ENCODE measurements at places on chromosomes 1 and 21. TPM values are rescaled to one million over a fixed set of nuclear protein-coding genes. Genes with fewer than 3 reads are reported as not detected.
A peak's percentile ranks its signal among the peaks of the same experiment; 100 is the strongest.

COA6 gene
- total RNA-seq = 67.7 TPM

- no peak for DNase-seq
Observed at GRCh38 chr1:46176211-46176865, at the start of gene P3R3URF. TSS of gene P3R3URF (minus strand) at chr1:46176488. CDS start at chr1:46176471, 17 bp downstream.

DNA sequence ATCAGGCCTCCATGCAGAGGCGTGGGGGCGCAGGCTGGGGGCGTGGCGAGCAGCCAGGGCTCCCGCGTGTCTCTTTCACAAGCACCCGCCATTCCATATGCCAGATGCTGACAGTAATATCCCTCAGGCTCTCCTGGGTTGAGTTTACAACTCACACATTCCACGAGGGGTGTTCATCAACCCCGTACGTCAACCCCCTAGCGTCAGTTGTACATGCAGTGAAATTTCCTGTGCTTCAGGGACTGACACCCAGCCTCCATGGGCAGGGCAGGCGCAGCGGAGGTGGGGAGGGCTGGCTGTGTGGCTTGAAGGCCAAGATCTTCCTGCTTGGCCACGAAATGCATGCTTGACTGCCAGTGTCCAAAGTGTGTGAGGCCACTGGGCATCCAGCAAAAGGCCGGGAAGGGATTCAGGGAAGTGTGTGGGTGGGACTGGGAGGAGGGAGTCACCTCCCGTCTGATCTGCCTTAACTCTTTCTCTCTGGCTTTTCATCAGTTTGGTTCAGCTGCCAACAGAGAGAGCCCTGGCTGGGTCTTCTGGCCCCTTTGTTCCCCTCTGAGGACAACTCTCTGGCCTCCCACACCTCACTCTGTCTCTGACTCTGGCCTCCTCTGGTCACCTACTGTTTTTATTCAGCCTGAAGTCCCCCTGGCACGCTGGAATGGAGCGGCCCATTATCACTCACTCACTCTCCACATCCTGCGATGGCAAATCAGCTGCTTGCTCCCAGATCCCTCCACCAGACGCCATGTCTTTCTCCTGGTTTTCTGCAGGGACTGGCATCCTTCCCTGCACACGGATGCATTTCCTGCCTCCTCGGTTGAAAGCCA is 33.8 kb downstream of the CLIC6 start:
- no peak for DNase-seq

DNA sequence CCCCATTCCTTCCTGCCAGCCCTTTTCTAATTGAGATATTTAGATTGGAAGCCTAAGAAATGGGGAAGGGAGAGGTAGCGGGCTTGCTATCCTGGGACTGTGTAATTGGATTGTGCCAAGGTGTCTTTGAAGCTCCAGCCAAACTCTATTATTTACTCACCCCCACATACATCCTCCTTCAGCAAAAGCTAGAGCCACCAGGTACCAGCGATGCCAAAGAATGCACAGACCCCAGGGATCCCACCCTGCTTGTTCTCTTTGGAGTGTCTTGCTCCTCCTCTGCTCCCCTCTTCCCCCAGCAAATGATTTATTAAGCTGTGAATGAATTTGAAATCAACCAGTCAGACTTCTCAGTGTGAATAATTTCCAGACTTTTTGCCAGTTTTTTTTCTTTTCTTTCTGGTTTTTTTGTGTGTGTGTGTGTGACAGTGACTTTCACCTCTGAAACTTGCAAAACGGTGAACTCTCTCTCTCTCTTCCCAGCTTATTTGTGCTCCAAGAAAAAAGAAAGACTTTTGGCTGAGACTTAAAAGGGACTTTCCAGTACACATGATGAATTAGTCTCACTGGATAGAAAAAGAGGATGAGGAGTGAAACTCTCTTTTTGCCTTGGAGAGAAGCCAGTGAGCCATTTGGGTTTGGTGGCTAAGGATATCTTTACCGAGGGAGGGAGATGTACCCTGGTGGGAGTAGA is 1.8 kb downstream of the VASH2 start:
- no peak for DNase-seq

- DNase-seq = no peak
Observed at GRCh38 chr1:36831186-36831810, 203.0 kb downstream of the GRIK3 start.

PCP4L1 gene
- not detected for total RNA-seq

- DNase-seq = no peak
Observed at GRCh38 chr1:27689423-27690173, 17.6 kb upstream of the IFI6 start.

ANGPTL3 gene
- not detected for total RNA-seq

DNA sequence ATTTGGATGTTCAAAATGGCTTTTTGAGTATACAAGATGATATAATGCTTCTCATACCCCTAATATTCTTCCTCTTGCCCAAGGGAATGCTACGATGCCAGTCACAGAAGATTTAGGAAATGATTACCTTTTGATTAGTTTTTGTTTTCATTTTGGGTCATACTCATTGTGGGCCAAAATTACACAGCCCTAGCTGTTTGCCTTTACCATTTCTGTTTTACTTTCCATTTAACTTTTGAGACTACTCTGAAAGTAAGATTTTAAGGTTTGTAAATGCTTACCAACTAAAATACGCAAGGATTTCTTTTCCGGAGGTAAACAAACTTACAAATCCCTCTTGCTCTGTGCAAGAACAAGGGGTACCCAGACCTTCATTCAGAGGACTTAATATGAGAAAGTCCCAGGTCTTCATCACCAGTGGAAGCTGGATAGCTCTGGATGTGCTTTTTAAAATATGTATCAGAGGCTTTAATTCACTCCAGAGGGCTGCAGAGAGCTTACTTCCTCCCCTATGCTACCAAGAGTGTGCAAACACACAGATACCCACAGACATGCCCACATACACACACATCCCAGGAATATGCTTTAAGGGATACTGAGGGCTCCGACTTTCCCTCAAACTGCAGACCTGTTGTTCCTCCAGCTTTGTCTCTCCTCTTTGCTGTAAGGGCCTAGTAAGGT is 631.4 kb downstream of the SMYD3 start:
- DNase-seq = no peak

GRCh38 chr1:24111996-24112779 is at the start of gene MYOM3:
TSS of gene MYOM3 (minus strand) at chr1:24112135. CDS start at chr1:24108636, 3,499 bp downstream.
- DNase-seq = peak; percentile 86

RPF1 gene
- 64.4 TPM for total RNA-seq

CDA gene
- not detected for total RNA-seq

DNA sequence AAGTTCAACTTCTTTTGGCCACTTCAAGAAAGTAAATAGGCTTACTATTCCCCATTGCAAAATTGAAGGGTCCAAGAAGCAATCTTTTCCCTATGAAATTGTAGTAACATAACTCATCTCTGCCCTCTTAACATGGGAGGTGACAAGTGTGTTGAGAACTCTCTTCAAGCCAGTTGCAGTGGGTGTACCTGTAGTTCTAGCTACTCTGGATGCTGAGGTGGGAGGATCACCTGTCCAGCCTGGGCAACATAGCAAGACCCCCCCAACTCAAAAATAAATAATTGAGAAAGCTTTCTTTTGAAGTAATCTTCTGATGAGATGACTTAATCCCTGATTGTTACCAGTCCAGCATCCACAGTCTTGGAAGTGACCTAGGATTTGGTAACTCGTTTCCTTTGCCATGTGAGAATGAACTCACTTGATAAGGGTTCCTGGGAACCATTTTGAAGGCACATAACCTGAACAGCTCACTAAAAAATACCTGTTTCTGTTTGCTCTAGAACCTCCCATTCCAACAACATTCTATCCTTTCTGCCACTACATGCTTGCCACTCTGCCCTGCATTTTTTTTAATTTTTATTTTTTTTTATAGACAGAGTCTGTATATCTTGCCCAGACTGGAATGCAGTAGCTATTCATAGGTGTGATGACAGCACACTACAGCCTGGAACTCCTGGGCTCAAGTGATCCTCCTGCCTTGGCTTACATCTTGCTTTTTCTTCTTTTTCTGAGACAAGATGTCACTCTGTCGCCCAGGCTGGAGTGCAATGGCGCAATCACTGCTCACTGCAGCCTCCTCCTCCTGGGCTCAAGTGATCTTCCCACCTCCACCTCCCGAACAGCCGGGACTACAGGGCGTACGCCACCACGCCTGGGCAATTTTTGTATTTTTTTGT is 1.4 kb upstream of the IPO9 start:
- no peak for DNase-seq
